ENCODE measurements at places on chromosomes 3 and 15.

GRCh38 chr15:45099549-45100165 lies 14.3 kb downstream of the DUOX2 start:
- DNase-seq = no peak

- no peak for DNase-seq
These were observed 9.4 kb downstream of the PTPRG start for GRCh38 chr3:61570813-61571212.

GRCh38 chr3:10560060-10560861 lies 54.9 kb upstream of the ATP2B2 start:
- no peak for DNase-seq

DNA sequence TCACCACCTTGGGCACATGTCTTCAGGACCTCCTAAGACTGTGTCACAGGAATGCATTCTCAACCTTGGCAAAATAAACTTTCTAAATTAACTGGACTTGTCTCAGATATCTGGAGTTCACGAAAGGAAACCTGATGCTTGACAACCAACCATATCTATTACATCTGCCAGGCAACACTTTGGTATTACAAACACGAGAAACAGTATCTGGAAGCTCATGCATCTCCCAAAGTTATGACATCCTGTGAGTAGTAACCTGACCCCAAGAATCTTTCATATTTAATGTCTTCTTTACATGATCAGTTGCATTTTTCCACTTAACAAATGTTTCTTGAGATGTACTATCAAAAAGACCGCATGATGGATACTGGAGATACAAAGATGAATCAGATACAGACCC lies 465.3 kb upstream of the AGTR1 start:
- no peak for DNase-seq

GRCh38 chr3:195767792-195768191 lies 43.9 kb downstream of the MUC4 start:
- no peak for DNase-seq

- DNase-seq = no peak
These were observed 126.1 kb downstream of the PLD1 start for GRCh38 chr3:171684221-171684620.

DNA sequence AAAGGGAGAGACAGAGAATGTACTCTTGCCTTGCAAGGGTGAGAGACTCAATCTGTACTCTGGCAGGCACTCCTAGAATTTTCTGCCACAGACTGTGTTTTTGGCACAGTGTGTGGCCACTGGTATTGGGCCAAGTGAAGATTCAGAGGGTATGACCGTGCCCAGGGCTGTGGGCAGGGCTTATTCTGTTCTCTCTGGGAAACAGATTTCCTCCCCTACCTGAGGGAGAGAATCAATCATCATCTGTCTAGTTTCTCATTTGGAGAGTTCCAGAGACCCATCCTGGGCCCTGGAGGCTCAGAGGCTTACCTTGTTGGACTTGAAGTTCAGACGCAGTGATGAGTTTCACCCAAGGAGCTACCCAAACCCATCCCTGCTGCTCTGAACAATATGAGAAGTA lies 28.2 kb downstream of the CSTA start:
- no peak for DNase-seq

DNA sequence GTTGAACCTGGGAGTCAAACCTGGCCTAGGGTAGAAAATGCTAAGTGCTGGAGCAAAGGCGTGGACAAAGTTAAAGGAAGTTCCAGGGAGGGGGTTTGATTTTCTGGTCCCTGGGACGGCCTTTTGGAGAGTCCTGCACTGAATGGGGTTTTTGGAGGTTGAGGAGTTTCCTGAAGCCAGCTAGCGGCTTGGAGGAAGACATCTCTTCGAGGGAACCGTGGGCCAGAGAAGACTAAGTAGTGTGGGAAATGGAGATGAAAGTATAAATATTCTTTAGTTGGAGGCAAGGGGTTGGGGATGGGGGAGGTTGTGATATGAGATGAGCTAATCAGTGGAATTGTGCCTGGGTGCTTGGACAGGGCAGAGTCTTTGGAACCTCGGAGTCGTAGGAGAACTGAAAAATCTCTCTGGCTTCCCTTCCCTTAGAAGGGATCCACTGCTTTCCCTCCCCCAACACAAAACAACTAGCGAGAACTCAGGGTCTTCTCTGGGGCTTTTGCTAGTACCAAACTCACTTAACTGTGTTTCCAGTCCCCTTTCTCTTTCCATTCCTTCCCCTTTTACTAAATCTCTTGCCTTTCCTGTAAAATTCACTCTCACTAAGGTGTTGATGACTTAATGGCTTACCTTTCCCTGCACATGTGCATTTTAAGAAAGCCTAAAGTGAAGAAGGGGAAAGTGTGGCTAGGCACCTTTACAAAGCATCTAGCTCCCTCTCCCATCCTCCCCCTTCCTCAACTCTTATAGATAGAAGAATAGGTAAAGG lies 1.0 kb downstream of the LPP start:
- DNase-seq = no peak

GRCh38 chr3:157122116-157122515 lies 37.8 kb downstream of the CCNL1 start:
- DNase-seq = peak; percentile 34

DNA sequence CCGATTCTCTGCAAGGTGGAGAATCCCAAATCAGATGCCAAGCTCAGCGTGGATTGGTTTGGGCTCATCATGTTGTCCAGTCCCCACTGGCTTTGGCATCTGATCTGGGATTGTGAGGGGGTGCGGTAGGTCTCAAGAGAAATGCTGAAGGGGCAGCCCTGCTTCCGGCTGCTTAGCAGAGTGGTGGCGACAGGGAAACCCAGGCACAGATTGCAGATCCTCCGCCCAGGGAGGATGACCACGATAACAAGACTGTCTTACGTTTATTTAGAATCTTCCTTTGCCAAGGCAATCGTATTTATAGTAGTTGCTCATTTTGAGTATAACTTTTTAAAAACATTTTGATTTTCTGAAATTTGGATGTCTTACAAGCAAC lies 61.1 kb downstream of the SLC12A8 start:
- no peak for DNase-seq

GRCh38 chr3:15452156-15452555 lies 24.8 kb downstream of the EAF1 start:
- DNase-seq = no peak

DNA sequence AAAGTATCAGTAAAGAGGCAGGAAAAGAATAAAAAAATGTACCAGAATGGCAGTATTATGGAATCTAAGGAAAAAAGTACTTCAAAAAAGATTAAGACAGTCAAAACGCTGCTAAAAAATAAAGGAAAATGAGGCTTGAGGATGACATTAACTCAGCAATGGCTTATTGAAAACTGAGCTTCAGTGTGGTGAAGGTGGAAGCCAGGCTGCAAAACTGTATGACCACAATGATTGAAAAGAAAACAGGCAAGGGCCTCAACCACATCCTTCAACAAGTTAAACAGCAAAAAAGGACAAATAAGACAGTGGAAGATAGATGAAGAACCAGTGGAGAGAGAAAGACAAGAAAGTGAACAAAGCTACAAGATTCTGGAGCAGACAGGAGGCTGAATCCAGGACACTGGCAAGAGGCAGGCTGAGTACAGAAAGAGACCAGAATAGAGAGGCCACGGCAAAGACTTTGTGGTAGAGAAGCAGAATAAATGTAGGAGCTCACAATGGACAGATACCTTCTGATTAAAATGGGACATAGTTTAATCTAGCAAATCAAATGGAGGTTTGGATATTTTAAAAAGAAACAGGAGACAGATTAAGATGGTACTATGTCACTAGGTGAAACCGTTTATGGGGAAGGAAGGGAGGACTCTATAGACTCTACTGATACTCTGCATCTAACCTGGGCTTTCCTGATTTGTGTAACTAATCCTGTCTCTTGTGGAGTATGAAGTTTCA lies 86.1 kb downstream of the TJP1 start:
- no peak for DNase-seq

DNA sequence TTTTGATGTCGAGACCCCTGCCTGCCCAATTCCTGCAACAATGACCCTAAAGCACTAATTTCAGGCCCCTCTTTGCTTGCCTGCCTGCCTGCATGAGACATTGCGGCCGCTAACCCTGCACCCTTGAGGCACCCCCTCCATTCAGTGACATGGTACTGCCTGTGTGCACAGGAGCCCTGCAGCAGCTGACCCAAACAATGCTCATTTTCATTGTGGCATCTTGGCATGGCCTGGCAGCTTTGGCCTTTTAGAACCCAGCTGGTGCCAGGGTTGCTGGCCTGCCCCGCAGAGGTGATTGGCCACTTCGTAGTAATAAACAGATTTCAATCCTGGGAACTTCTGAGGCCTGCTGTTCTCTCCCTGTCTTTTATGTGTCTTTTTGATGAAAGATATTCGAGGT lies 33.8 kb downstream of the SLCO3A1 start:
- no peak for DNase-seq

DNA sequence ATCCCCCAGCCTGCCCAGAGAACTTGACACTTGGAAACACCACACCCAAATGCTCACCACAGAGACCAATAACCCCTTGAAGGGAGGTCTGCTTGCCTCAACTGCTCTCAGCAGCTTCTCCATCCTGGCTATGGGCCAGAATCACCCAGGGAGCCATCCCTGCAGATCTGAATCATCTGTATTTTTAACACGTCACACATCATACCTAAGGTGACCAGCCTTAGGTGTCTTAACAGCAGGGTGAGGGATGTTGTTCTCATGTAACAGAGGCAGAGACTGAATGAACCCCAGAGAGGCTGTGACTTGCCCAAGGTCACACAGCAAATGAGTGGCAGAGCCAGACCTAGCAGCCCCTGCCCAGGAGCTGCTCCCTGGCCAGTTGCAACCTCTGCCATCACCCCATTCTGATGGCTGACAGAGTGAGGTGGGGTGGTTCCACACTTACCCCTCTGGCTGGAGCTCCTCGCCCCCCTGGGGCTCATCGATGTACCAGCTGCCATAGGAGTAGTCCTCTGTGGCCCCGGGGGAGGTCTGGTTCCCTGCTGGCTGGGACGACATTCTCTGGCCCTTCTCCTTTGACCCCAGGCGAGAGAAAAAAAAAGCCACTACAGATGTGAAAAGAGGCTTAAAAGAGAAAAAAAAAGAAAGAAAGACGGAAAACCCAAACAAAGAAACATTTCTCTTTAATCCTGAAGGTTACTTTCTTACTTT lies 722 bp downstream of the STRA6 start:
- DNase-seq = no peak

DNA sequence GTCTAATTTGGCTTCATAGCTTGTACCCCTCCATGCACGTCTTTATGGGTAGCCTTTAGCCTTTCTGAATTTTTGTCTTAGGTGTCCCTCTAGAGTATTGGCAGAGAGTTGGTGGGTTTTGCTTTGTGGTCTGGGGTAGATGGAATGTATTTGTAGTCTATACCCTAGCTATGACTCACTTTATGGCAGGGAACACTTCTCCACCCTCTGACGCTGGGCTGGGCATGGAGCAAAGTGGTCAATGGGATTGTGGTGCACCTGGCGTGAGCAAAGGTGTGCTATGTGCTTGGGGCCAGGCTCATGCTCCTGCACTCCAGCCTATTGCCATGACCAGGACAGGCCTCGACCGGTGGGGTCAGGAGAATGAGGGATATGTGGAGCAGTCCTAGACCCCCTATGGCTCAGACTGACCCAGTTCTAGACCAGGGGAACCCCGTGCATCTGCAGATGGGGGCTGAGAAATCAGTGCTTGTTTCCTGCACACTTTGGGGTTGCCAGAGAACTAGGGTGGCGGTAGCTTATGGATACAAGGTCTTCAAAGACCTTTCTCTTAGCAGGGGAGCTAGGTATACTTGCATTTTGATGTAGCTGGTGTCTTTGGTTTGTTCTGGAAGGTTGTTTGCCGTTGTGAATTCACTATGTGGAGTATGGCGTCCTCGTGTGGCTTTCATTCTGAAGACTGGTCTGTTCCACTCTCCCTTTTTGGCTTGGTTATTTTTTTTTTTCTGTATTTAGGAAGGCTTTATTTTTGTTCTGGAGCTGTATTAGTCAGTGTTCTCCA lies 49.4 kb upstream of the RPL32 start:
- no peak for DNase-seq

- DNase-seq = no peak
These were observed 79.8 kb upstream of the HRH1 start for GRCh38 chr3:11074451-11074850.

GRCh38 chr3:172276103-172276502 lies 172.2 kb downstream of the GHSR start:
- no peak for DNase-seq
